ENCODE measurements at places on chromosomes 5 and 9. TPM values are rescaled to one million over a fixed set of nuclear protein-coding genes. Genes with fewer than 3 reads are reported as not detected.

CEL gene
- total RNA-seq: 0.98 TPM

NUTM2F gene
- total RNA-seq: not detected

KCNV2 gene
- not detected for total RNA-seq

TAL2 gene
- total RNA-seq: not detected

DUSP1 gene
- 752 TPM for total RNA-seq

DNA sequence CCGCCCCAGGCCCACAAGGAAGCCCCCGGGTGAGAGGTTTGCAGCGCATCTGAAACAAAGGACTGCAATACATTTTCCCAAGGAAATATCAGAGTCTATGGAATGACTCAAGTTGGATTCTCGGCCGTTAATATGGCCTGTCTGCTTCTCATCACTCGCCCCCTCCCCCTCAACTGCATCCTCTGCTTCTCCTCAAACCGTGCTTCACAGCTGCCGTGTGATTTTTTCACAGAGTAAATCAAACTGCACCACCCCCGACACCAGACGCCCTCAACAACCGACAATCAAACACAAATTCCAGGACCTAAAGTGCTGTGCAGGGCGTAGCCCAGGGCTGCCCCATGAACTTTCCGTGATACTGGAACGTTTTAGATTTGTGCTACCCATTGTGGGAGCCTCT, 176.9 kb downstream of the ROR2 start:
- H3K36me3 ChIP-seq: no peaks in the 10 kb centered on the region
- H3K27me3 ChIP-seq: no peaks in the 10 kb centered on the region
- H3K27ac ChIP-seq: no peak overlapping the region
- no peak overlapping the region for H3K4me3 ChIP-seq

DNA sequence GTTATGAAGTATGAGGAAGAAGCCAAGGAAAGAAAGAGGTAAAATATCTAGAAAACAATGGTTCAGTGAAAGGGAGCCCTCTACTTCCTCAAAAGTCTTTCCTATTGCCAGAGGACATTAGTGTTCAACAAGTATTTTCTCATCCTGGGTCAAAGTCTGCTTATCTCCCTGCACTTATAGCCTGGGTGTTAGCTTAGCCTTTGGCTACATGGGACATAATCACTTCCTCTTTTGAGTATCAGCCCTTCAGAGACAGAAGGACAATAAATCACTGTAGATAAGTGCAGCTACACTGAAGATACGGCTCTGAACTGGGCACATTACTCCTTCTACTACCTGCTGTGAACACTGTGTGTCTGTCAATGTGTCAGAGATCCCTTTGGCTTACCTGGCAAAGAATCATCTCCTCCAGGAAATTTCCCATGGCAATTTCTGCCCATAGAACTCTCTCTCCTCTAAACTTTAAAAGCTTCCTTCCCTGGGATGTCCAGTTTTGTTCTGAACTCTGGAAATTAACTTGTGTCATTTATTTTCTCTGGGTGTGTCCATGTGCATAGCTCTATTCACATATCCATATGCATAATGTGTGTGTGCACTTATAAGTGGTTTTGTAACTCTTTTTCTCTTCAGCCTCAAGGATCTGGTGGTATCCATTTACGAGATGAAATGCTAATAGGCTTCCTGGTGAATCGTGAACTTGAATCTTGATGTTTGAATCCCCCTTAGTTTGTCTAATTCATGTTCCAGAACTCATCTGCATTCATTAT, 30.0 kb upstream of the RECK start:
- no peak for DNase-seq
- no peaks in the 10 kb centered on the region for H3K4me1 ChIP-seq
- H3K4me3 ChIP-seq: no peak overlapping the region
- no peaks in the 10 kb centered on the region for H3K27me3 ChIP-seq
- no peak overlapping the region for H3K27ac ChIP-seq

DNA sequence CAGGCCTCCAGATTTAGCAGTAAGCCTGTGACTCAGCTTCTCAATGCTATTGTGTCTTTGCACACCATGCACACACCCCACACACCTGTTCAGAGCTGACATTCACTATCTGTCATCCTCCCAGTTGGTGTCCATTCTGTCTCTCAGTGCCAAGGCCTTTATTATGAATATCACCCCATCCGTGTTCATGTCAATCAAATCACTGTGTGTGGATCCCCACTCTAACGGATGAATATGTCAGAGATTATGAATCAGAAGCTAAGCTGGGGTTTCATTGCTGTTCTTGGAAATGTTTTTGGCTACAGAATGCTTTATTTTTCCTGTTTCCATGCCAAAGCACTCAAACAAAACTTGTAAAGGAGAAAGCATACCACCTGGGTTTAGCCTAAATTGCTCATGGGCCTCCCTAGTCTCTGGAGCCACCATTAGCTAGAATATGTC, 9.4 kb upstream of the MAMDC2 start:
- H3K4me1 ChIP-seq: no peaks in the 10 kb centered on the region
- no peaks in the 10 kb centered on the region for H3K36me3 ChIP-seq
- H3K27ac ChIP-seq: no peak overlapping the region
- H3K4me3 ChIP-seq: no peak overlapping the region

- no peak overlapping the region for H3K27ac ChIP-seq
- H3K27me3 ChIP-seq: no peaks in the 10 kb centered on the region
- H3K36me3 ChIP-seq: no peaks in the 10 kb centered on the region
- H3K4me1 ChIP-seq: no peaks in the 10 kb centered on the region
- DNase-seq: no peak
Measured at GRCh38 chr9:34463098-34463900, 4.7 kb downstream of the DNAI1 start.

GRCh38 chr5:143244990-143245389, 158.5 kb downstream of the NR3C1 start:
- no peak for DNase-seq
- no peaks in the 10 kb centered on the region for H3K27me3 ChIP-seq
- H3K27ac ChIP-seq: no peak overlapping the region
- no peak overlapping the region for H3K4me3 ChIP-seq

GRCh38 chr9:89716559-89716958, 111.7 kb downstream of the GADD45G start:
- peaks cover 6% of the 10 kb centered on the region for H3K4me1 ChIP-seq
- no peaks in the 10 kb centered on the region for H3K36me3 ChIP-seq
- DNase-seq: no peak

DNA sequence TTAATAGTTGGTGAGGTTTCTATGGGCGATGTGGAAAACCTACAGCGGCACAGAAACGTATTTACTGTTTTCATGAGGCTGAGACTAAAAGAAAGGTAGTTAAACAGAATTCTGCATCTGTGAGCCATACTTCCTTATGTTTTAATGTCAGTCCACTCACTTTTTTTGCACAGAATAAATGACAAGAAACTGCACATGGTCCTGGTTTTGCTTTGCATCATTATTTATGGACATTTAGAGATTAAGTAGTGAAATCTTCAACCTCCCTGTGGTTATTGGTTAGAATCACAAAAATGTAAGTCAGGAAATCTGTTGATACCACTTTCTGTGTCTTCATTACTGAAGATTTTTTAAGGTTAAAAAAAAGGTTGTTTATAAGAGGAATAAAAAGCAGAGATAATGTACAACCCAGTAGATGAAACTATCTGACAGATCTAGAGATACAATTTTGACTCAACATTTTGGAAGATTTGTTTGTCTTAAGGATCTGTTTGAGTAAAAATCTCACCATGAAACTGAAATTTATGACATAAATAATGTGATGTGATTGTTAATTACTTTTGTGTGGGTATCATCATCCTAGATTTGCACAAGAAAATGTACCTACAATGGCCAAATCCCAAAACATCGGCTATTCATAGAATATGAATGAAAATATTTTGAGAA, 2.4 kb downstream of the PRR16 start:
- H3K4me1 ChIP-seq: no peaks in the 10 kb centered on the region
- no peak overlapping the region for H3K4me3 ChIP-seq
- no peak for DNase-seq

DNA sequence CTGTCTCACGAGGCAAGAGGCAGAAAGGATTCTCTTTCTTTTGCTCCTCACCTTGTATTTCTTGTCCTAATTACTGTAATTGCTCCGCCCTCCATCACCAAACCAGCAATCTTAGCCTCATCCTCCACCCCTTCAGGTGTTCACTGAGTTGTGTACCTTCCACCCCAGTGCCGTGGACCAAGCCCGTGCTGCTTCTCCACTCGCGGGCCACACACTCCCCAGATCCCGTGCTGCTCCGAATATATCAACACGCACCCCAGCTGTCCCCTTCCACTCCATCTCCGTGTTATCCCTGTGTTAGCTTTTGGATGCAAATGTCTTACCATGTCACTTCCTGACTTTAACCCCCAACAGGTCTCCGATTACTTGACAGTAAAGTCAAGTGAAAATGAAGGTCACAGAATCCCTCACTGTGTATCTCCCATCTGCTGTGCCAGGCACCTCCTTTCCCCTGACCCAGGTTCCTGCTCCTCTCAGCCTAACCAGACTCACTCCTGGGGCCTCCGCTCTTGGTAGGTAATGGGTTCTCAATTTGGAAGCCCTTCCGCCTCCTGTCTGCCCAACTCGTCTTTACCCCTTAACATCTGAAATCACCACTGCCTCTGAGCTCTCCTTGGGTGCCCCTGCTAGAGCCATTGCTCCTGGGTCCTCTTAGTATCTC, 320.2 kb downstream of the MED10 start:
- no peak overlapping the region for H3K4me3 ChIP-seq
- no peaks in the 10 kb centered on the region for H3K27me3 ChIP-seq
- H3K27ac ChIP-seq: no peak overlapping the region
- no peaks in the 10 kb centered on the region for H3K36me3 ChIP-seq
- DNase-seq: no peak

DNA sequence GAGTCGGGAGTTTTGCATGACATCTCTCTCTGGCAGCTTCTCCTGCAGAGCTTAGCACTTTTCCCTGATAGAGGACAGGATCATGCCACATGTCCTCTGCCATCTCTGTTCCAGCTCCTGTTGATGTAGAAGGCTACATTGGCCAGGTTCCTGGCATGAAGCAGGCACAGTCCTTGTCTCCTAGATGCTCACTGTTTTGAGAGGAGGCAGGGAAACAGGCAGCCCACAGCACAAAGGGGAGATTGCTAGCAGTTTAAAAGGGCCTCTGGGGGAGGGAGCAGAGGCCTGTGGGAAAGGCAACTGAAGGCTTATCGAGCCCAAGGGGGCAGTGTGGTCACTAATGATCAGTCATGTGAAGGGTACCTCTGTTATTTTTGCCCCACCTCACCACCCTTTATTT, 10.7 kb downstream of the ARHGAP26 start:
- H3K4me1 ChIP-seq: no peaks in the 10 kb centered on the region
- H3K27ac ChIP-seq: no peak overlapping the region
- no peak for DNase-seq

DNA sequence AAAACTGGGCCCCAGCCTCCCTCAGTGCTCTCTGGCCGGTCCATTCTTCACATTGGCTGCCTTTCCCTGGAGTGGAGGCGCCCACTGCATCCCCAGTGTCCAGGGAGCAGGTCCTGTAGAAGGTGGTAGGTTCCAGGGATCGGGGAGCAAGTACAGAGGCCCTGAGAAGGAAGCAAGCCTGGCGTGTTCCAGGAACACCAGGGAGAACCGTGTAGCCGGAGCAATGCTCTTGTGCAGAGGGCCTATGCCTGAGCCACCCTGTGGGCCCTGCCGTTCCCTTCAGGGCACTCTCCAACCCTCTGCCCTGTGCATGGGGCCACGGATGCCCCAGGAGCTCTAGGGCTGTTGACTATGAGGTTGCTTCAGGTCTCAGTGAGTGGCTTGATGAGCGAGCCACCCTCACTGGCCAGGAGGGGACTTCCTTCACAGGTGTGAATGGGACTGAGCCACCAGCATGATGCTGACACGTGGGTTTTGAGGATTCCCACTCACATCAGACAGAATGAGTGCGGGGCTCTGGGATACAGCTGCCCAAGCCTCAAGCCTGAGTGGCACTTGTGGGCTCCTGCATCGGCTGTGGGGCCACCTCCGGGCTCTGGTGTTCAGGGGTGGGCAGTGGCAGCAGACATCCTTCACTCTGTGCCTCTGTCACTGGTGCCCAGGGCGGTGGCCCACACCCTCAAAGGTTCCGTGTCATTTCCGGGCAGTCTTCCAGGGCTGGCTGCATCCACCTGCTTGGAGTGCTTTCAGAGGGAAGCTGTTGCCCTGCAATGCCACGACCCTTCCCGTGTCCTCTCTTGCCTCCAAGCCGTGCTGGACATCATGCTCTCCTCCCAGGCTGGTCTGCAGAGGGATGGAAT, 54.4 kb downstream of the ADAMTS2 start:
- H3K4me3 ChIP-seq: no peak overlapping the region
- H3K27ac ChIP-seq: no peak overlapping the region

DNA sequence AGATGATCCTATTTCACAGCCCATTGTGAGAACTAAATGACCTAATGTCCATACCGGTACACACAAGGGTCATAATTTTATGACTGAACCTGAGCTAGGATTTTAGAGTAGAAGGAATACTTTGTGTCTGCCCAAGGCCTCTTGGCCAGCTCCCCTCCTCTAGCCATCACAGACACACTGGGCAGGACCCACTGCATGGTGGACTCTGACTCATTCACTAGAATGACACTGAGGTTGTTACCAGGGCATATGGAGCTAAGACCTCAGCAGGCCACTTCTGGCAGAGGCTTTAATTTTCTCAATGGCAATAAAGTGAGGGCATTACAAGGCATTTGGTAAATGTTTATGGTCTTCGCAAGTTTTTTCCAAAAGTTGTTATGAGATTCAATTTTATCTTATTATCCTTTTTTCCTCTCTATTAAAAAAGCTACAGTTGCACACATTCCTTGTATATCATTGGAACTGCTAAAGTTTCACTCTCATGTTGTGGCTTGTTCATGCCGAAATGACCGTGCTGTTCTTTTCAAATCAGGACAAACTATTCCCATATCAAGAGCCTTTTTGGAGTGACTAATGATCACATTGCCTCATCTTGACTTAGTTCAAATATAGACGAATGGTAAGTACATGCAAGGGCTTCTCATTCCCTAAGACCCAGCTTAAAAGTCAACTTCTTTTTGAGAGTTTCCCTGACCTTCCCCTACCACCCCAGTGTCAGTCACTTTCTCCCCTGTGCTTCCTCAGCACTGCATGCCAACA, 595.7 kb downstream of the ACTL7B start:
- H3K4me3 ChIP-seq: no peak overlapping the region
- H3K27me3 ChIP-seq: no peaks in the 10 kb centered on the region
- no peak for DNase-seq
- H3K36me3 ChIP-seq: no peaks in the 10 kb centered on the region
- H3K27ac ChIP-seq: no peak overlapping the region

GRCh38 chr5:110884005-110884404, 145.2 kb downstream of the SLC25A46 start:
- no peak overlapping the region for H3K27ac ChIP-seq
- H3K4me3 ChIP-seq: no peak overlapping the region
- no peaks in the 10 kb centered on the region for H3K27me3 ChIP-seq
- no peak for DNase-seq
- no peaks in the 10 kb centered on the region for H3K4me1 ChIP-seq
- no peaks in the 10 kb centered on the region for H3K36me3 ChIP-seq

DNA sequence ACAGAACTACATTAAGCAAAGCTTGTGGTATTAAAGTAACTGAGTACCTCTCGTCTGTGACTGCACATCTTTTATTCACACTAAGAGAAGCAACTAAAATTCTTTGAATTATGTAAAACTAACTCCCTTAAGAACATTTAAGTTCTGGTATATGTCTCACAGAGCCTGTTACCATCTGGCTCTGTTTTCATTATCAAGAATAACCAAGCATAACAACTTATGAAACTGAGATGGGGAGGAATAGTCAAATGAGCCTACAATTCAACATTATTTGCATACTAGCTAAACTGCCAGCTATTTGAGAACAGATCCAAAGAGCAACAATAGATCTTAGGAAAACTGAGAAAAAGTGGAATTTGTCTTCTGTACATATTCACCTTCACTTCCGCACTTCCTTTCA, 25.3 kb upstream of the ISOC1 start:
- H3K36me3 ChIP-seq: no peaks in the 10 kb centered on the region
- no peak overlapping the region for H3K4me3 ChIP-seq

GRCh38 chr5:166074582-166075481, 2216.6 kb upstream of the WWC1 start:
- no peaks in the 10 kb centered on the region for H3K27me3 ChIP-seq
- H3K4me3 ChIP-seq: no peak overlapping the region
- no peak overlapping the region for H3K27ac ChIP-seq
- H3K4me1 ChIP-seq: no peaks in the 10 kb centered on the region
- H3K36me3 ChIP-seq: no peaks in the 10 kb centered on the region

Data from breast epithelium (tissue), 4 donors.